ENCODE measurements at places on chromosomes 16 and 17.
A peak's percentile ranks its signal among the peaks of the same experiment; 100 is the strongest.

DNA sequence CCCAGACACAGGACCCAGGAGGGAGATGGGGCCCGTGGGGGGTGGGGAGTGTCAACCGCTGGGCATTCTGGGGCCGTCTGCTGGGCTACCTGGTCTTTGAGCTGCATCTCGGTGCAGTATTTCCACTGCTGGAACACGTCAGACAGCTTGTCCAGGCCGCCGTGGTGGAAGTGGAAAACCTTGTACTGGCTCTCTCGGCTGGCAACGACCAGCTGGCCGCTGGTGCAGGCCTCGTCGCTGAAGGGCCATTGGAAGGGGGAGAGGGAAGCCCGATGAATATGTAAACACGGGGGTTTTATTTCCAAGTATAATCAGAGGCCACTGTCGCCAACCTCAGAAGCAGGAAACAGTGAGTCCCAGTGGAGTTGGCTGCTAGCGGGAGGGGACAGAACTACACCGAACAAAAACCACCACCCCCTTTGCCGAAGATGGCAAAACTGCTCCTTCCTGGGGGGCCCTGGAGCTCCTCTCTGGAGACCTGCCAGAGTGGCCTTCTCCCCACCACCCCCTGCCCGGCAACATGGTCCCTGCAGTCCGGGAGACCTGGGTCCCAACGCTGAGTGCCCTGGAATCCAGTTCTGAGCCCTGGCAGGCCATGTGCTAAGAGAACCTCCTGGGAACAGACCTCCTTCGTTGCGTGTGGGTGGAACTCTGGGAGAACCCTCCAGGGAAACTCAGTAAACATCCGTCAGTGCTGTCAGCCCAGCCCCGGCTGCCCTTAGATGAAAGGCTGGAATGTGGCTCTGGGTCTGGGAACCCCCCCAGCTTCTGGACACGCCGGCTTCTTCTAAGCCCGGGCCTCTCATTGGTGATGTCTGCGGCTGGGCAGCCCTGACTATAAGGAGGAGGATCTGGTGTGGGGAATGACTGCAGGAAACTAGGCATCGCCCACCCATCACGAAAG is 84.1 kb downstream of the TBC1D16 start:
- peak; percentile 88 for DNase-seq

DNA sequence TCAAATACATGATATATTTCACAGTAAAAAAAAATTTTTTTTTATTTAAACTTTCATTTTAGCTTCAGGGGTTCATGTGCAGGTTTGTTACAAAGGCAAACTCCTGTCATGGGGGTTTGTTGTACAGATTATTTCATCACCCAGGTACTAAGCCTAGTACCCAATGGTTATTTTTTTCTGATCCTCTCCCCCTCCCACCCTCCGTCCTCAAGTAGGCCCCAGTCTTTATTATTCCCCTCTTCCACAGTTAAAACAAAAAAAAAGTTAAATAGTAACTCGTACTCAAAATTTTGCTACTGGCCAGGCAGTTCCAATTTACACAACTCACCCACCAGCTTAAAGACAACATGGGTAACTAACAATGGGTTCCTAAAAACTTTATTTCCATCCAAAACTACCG is 63.9 kb downstream of the WDR59 start:
- DNase-seq, result no peak

GRCh38 chr17:76160896-76161528 is 20.0 kb upstream of the FOXJ1 start:
- no peak for DNase-seq

- DNase-seq, result no peak
Observed at GRCh38 chr17:78745407-78746088, 36.5 kb downstream of the CYTH1 start.

DNA sequence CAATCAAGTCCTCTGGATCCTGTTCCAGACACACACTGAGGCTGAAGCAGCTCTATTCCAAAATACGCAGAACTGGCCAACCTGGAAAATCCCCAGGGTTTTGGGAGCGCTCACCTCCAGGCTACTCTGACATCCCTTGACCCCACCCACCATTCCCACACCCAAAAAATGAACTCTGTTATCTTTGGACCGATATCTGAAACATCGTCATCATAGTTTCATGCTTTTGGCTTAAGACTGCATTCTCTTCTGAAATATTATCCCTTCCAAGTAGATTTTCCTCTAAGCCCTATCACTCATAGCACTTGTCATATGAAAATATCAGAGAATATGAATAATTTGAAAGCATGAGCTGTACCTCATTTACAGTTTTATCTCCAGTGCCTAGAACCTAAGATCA is 34.7 kb downstream of the VAT1L start:
- DNase-seq, result no peak

DNA sequence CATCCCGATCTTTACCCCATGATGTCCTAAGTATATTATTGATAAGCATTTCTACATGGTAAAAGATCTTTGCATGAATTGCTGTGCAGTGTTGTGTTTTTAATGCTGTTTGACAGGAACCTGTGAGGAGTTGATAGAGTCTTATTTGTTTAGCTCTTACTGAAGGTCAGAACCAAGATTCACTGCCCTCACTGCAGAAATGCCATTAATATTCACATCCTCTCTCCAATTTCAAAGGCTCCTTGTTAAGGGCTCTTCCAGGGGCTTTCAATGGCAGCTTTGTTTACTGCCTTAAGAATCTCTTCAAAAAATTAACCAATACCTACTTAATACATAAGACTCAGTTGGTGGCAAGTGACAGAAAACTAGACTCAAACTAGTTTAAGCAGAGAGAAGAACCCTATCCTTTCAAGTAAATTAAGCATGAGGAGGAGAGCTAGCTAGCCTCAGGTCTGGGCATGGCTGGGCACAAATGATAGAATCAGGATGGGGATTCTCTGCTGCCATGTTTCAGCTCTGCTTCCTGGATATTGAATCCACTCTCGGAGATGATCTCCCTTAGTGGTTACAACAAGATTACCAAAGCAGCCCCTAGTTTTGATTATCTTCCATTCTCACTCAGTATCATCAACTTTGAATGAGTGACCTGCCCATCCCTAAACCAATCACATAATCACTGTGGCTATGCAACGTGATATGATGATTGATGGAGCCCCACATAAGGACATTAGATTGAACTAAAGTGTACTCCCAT is 311.8 kb downstream of the CDH11 start:
- no peak for DNase-seq

- no peak for DNase-seq
Observed at GRCh38 chr17:54867634-54868033, 33.0 kb upstream of the TOM1L1 start.

DNA sequence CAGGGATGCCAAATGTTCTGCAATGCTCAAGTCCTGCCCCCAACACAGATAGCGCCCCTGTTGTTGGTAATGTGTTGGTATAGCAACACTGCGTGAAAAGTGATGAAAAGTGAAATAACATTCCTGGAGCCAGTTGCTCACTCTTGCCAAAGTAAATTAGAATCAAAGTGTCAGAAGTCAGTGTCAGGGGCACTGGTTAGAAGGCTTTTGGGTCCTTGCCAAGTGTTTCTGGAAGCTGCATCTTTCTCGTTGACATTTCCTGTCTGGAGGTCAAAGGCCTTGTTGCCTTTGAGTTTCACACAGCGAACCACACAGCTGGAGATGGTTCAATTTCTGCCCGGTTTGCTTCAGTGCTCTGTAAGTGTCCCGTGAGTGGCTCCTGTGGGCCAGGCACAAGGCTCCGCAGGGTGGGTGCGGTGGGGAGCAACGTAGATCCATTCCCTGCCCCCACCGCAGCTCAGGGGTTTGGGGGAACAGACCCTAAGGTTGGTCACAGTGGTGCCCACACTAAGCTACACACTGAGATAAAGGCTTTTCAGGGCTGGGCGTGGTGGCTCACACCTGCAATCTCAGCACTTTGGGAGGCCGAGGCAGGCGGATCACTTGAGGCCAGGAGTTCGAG is 3.6 kb upstream of the SLC16A5 start:
- no peak for DNase-seq

DNA sequence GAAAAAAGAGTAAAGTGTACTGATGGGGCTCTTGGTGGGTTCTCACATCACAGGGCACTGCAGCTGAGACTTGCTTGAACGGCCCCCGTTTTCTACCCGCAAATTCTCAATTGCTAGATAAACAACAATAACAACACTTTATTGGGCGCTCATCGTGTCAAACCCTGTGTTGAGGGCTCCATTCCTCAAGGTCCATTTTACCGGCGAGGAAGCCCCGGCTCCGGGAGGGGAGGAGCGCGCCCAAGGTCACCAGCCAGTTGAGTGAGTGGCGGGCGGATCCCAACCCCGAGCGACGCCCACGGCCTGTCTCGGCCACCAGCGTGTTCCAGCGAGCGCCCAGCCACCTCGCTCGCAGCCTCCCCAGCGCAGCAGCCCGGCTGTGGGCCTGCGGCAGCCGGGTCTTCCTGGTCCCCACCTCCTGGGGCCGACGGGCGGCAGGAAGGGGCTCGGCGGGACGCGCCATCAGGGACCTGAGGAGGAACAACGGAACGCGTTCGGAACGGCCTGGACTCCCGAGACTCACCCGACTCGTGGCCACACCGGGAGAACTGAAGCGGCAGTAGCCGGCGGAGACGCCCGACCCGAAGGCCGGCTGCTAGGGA is 373 bp downstream of the CMC2 start:
- peak; percentile 52 for DNase-seq

DNA sequence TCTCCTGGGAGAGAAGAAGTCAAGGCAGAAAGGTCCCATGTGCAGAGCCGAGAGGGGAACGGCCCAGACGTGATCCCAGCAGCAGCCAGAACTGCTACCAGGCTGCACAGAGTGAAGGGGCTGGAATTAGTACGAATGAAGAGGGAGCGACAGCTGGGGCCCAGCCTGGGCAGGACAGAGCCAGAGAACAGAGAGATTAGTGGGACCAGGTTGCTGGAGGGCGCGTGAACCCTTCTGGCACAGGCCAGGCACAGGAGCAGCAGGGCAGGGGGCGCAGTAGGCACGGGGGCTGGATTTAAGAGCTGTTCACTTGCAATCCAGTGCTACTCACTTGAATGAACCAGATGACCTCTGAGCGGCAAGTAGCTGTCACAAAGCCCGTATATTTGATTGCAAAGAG is 66.9 kb downstream of the PLXDC1 start:
- DNase-seq, result no peak

GRCh38 chr16:27152801-27153200 is 50.5 kb upstream of the KDM8 start:
- no peak for DNase-seq

GRCh38 chr16:58499092-58499511 is 841 bp upstream of the NDRG4 start:
- no peak for DNase-seq

DNA sequence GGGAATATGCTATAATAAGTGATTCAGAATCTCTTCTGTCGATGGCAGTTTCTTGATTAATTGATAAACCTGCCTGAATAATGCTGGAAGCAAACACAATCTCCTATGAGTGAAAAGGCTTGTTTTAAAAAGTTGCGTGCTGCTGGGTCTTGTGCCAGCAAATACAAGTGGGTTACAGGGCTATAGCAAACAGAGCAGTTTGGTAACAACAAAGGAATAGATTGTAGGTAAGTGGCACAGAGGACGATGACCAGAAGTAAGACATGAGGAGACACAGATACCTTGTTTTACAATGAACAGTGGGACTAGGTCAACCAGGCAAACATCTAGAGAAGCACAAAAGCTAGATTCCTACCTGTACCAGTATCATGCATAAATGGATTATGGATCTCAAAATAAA is 23.7 kb upstream of the FAAP100 start:
- DNase-seq, result no peak

DNA sequence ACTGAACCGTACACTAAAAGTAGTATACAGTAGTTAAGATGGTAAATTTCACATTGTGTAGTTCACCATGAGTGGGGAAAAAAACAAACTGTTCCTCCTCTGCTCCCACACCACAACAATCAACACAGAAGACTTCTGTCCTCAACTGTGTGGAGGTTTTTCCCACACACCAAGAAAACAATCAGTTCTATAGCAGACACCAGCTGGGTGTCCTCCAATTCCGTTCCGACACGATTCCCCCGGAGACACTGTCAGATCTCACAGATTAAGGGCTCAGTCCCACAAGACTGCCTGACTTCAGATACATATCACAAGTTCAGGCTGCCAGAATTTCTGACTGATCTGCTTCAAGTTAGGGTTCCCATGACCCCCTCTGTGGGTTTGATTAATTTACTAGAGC is 31.8 kb downstream of the BBS2 start:
- no peak for DNase-seq

DNA sequence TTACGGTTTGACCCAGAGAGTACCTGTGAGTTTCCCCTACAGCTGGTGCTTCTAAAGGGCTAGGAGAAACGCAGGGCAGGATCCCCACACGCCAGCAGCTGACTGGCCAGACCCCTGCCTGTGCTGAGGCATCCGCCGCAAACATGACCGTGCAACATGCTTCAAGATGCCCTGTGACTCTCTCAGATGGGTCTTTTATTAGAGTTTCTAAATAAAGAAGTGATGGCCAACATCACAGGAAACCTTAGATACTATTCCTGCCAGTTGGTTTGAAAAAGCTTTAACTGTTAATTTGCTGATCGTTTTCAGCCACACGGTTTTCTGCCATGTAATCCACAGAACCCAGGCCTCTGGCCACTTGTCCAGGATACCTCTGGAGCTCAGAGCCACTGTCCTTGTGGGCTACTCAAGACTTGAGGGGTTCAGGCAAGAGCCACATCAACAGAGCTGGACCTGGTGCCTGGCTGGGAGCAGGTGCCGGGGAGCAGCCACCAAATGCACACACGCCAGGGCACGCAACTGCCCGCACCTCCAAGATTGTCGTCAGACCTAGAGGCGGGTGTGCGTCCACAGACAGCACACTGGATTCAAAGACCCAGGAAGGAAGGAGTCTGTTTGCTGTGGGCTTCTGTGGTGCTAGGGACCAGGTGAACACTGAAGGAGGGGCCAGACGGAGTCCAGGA is 118.4 kb downstream of the ZNF778 start:
- no peak for DNase-seq

- no peak for DNase-seq
Observed at GRCh38 chr17:81207610-81208581, 14.9 kb downstream of the CEP131 start.

DNA sequence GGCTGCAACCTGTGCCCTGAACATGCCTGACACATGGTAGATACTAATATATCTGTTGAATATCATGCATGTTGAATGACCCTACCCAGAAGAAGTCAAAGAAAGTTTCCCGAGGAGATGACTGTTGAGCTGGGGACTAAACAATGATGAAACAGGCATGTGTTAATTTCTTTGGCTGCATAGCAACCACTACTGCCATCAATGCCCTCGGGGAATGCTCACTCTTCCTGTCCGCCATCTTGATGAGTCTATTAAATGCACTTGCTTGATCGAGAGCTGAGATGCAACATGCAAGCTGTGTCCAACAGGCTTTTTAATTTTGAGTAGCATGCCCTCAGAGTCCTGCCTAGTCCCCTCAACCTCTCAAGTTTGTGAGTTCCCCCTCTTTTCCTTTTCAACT is 31.3 kb downstream of the GRIN2A start:
- DNase-seq, result no peak

GRCh38 chr17:16352303-16352666 is 984 bp downstream of the CENPV start:
- peak; percentile 12 for DNase-seq

GRCh38 chr17:2982854-2983253 is 80.6 kb downstream of the OR1D5 start:
- DNase-seq, result peak; percentile 97
